OCI-LY7 (cell line): ENCODE measurements at places on chromosomes 2 and 18. TPM values are rescaled to one million over a fixed set of nuclear protein-coding genes. Genes with fewer than 3 reads are reported as not detected.

DNA sequence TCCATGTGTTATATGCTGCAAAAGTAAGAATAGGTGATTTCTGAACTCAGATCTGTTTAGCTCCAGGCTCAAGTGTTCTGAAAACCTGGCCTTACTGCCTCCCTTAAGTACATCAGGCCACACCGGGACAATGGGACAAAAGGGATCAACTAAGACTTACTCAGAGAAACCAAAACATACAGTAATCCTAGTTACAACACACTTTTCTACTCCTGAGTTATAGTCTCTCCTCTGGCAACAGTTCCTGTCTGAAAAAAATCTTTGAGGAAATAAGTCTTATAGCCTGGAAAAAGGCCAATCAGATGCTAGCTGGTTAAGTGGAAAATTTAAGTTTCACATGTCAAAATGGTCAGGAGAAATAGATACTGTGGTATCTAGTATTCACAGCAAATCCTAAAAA is 5.6 kb downstream of the METTL5 start:
- no peak for DNase-seq

The CD207 gene
- total RNA-seq, result not detected in 2 replicates

- DNase-seq, result no peak
Measured at GRCh38 chr2:164802095-164802707, 39.4 kb downstream of the COBLL1 start.

DNA sequence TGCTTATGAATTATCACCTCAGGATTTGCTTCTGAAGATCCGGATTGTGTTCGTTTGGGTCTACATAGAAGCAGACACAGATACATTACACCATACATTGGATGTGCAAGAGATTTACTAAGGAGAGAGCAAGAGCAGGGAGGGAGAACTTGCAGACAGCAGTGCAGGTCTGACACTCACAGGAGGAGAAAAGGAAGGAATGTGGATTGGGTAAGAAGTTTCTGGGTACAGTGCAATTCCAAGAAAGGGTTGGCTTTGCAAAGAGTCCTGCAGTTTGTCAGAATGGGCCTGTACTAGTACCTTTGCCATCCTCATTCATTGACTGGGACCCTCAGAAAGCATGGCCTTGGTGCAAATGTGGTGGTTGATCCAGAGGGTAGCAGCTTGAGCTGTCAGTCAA is 4.8 kb upstream of the THOC1 start:
- DNase-seq, result no peak

The SLC19A3 gene
- not detected in 2 replicates for total RNA-seq

The DSC2 gene
- total RNA-seq, result not detected in 2 replicates

The HOXD12 gene
- 0.25 TPM in 1 of 2 replicates, not detected in the other for total RNA-seq

- no peak for DNase-seq
Measured at GRCh38 chr18:9910071-9910470, 3.7 kb upstream of the VAPA start.

The CCDC74B gene
- 2.6 and 4.2 TPM in 2 replicates for total RNA-seq

The SULT1C4 gene
- total RNA-seq, result not detected in 2 replicates

- no peak for DNase-seq
Measured at GRCh38 chr18:79792988-79793355, 4.8 kb upstream of the KCNG2 start.

GRCh38 chr2:45263147-45263546 is 253.9 kb upstream of the SIX2 start:
- DNase-seq, result peak; percentile 55

- DNase-seq, result peak; percentile 15
Measured at GRCh38 chr2:40279001-40279400, 172.9 kb downstream of the SLC8A1 start.

The CXCR1 gene
- not detected in 2 replicates for total RNA-seq

DNA sequence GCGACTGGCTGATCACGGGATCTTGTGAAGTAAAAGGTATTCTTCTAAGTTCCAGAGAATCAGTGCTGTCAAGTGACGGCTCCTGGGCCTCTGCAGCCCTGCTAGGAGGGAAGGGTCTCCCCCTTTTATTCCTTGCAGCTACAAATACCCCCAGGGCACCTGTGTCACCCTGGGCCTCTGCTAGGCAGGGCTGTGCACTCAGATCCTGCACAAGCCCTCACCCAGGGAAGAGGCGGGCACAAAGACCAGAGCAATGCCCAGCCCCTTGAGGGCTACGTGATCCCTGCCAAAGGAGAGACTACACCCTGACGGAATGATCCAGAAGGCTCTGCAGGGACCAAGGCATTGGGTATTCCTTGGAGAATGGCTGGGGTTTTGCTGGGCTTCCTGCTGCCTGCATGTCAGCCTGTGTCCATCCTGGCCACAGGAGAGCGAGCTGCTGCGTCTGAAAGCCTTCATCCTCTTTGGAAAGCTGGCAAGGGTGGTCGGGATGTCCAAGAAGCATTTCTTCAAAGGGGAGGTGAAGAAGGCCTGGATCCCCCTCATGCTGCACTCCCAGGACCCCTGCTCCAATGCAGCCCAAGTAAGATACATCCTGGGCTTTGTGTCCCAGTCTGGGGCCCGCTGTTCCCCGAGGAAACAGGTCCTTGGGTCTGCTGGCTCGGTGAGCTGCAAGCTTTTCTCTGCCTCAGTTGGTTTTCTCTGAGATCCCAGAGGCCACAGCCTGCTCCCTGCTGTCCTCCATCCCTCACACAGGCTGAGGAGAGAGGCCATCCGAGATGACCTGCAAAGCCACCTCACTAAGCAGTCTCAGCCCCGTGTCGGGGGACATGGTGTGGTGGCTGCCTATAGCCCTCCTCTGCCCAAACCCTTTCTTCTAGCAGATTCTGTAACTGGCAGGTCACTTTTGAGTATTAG is 24.9 kb downstream of the HJURP start:
- DNase-seq, result no peak

GRCh38 chr18:50992351-50992762 is 24.5 kb downstream of the ELAC1 start:
- no peak for DNase-seq

- no peak for DNase-seq
Measured at GRCh38 chr2:161134547-161135518, 25.4 kb upstream of the TANK start.
